NCI-H146 (cell line): ENCODE measurements at places on chromosomes 6 and 20.
A peak's percentile ranks its signal among the peaks of the same experiment; 100 is the strongest.

GRCh38 chr20:54043076-54043967, 27.1 kb downstream of the BCAS1 start:
- DNase-seq = no peak

DNA sequence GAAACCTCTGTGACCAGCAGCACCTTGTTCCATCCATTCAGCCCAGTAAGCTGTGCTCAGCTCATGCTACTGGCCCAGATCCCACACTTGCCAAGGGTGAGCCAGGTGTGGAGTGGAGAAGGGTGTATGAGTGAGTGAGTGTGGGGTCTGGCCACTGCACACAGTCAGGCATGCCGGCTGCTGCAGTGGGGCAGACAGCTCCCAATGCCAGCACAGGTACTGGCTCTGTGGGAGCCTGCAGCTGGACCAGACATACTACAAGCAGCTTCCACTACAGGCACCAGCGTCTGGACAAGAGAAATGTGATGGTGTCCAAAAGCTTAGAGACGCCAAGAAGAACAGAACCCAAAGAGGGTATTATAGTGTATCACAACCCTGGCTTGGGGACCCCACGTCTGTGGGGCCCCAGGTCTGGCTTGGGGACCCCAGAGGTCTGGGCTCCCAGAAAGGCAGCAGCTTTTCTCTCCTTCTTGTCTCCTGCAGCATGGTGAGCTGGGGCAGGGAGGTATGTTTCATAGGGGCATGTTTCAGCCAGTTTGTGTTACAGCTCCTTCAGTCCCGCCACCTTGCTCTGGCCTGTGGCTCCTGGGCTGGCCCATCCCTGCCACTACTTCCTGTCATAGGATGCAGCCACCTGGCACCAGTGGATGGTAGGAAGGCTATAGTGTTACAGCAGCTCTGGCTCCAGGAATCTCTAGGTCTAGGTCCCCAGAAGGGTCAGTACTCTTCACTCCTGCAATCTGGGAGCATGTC, 152.4 kb upstream of the HSF2 start:
- DNase-seq = no peak

DNA sequence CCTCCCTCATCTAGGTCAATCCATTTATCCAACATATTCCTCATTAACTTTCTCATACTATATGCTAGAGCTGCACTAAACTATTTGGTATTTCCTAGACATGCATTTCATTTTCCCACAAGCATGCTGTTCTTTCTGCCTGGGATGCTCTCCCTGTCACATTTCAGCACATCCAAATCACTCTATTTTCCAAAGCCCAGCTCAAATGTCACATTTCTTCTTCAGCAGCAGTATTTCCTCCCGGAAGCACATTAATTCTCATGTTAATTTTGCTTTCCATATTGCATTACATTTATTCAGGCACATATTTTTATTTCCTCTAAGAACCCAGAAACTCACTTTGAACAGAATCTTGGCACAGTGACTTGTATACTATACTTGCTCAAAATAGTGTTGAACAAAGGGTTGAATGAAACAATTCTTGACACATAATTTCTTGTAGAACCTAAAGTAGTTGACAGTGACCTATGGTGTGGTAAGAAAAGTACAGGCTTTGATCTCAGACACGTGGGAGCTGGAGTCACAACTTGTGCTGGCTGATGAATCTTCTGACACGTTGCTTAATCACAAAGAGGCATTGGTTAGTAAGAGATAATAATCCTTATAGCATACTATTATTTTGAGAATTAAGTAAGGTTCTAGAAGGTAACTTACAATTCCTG, 30.8 kb upstream of the CD2AP start:
- no peak for DNase-seq

DNA sequence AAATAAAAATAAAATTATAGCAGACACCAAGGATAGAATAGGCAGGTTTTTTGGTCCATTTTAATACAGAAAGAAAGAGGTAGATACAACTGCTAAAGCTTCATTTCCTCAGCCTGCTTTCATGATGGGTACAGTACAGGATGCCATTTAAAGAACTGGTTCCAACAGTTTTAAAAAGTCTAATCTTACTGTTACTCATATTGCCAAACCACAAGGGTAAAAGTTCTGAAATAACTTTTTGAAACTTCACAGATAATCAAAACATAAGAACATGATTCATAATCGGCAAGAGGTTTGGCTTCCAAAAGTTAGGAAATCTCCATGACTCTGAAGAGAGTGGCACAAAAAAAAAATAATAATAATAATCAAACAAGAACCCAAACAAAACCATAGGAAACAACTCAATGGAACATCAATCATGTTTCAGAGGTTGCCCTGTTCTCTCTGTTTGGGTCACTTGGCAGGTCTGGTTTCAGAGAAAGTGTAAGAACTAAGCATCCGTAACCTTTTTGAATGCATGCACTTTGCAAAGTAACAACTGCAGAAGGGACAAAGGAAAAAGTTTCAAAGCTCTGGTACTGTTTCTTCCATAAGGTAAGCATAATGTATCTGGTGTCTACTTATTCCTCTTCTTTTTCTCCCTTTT, 79.7 kb downstream of the SMLR1 start:
- DNase-seq = no peak

DNA sequence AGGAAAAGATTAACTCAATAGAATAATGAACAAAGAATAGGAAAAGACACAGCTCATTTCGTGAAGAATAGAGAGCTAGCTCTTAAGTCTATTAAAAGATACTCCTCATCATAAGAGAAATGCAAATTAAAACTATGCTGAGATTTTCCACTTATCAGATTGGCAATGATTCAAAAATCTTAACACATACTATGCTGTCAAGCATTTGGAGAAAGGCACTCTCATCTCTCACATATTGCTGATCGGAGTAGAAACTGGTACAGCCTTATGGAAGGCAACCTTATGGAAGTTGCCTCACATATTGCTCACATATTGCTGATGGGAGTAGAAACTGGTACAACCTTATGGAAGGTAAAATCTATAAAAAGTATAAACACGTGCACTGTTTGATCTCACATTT, 21.4 kb upstream of the PLAGL1 start:
- DNase-seq = no peak

- no peak for DNase-seq
Measured at GRCh38 chr20:6007529-6008103, 46.2 kb downstream of the LRRN4 start.

GRCh38 chr20:46520976-46521579, 7.7 kb upstream of the ZNF334 start:
- peak; percentile 83 for DNase-seq

DNA sequence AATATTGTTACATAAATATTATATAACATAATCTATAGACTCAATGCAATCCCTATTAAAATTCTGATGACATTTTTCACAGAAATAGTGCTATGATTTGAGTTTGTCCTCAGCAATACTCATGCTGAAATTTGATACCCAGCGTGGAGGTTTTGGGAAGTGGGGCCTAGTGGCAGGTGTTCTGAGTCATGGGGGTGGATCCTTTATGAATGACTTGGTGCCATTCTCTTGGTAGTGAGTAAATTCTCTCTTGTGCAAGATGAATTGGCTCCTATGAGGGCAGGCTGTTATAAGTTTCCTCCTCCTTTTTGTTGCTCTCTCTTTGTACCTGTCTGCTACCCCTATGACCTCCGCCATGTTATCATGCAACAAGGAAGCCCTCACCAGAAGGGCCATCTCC, 65.8 kb downstream of the SHPRH start:
- DNase-seq = no peak

DNA sequence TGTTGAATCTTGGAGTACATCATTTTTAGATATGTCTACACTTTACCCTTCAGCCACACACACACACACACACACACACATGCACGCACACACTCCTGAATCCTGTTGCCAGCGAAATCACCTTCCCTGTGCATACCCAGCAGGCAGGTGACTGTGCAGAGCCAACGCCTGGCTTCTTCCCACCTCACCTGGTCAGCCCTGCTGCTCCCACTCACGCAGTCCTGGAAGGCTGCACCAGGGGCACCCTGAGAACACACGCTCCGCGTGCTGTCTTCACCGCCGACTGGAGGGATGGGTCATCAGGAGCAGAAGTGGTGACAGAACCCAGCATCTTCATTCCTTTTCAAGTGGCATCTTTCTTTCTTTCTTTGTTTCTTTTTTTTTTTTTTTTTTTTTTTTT, 94.6 kb downstream of the TBXT start:
- DNase-seq = no peak

- no peak for DNase-seq
Measured at GRCh38 chr20:14422892-14423291, 85.5 kb upstream of the FLRT3 start.

GRCh38 chr20:1298888-1299511, 29.9 kb downstream of the SDCBP2 start:
- no peak for DNase-seq

DNA sequence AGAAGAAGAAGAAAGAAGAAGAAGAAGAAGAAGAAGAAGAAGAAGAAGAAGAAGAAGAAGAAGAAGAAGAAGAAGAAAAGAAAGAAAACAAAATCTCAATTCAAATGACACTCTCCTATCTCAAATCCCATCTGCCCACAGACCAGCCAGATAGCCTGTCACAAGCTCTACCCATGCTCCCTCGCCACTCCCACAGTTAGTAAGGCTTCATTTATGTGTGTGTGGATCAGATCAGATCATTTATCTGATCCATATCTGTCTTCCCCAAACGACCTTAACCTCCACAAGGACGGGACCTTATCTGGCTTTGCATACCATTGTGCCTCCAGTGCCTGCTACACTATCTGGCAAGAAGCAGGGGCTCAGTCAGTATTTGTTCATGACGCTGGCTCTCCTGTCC, 81.9 kb upstream of the RREB1 start:
- no peak for DNase-seq

DNA sequence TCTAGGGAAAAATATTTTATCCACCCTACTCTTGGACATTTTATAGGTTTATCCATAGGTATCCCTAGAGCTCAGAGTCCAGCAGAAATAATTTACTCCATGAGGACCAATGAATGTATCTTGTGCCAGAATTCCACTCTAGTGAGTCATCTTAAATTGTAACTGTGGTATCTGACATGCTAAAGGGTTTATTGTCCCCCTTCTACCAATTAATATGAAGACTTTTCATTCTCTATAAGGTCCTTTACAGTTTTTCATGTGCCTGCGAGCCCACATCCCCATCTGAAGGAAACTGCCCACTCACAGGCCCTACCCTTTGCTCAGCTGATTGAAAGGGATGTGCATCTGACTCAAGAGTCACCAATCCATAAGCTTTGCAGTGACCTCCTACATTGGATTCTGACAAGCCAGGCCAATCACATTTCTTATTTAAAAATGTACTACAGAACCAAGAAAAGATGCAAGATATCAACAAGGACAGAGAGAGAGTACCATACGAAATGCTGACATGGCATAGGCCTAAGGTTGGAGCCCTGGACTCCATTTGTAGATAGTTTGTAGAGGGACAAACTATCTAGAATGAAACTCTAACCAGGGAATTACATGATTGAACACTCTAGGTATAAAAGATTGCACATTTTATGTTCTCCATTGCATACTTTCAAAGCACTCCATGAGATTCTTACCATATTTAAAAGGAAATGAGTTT, 93.4 kb upstream of the DEFB112 start:
- no peak for DNase-seq

DNA sequence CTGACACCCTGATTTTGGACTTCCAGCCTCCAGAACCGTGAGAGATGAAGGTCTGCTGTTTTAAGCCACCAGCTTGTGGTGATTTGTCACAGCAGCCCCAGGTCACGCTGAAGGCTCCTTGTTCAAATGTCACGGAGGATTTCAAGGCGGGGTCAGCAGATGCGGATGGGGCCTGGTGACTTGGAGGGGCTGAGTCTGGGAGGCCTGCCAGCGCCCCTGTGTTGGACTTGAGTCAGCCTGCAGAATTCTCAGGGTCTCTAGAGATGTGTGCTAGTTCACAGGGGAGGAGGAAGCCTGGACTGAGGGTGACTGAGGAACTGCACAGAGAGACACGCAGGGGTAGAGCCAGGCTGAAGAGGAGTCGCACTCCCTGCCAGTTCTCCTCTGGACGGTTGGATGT, 19.5 kb upstream of the TAF4 start:
- no peak for DNase-seq

- no peak for DNase-seq
Measured at GRCh38 chr20:62733891-62734290, 25.3 kb downstream of the NTSR1 start.

- DNase-seq = no peak
Measured at GRCh38 chr6:52381249-52381648, 19.3 kb downstream of the PAQR8 start.

DNA sequence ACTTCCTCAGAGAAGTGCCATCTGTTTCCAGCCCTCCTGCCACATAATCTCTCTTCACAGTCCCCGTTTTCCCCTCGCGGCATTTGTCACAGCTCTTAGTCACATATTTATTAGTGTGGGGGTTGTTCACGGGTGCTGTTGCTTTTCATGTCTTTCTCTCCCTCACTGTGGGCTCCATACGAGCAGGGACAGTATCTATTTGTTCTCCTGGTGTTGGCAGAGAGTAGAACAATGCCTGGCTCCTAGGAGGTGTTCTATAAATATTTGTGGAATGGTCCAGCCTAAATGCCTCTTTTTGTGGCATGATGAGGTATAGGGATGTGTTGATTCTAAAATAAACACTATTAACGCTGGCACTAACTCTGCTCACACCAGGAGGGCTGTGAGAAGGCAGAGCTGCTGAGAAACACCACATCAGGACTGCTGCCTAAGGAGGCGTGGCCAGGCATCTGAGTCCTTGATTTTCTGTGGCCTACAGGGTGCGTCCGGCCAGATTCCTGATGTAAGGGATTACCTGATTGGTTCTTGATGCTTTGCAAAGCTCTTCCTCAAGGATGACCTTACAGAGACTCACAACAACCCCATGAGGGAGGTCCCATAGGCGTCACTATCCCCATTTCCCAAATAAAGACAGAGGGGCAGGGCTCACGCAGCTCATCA, 219.8 kb upstream of the ARID1B start:
- peak; percentile 100 for DNase-seq
